ENCODE measurements at places on chromosomes 6 and 20.

- DNase-seq: no peak
Measured at GRCh38 chr20:54435015-54435414, 40.4 kb upstream of the DOK5 start.

- no peak for DNase-seq
Measured at GRCh38 chr6:98900706-98901105, 47.0 kb downstream of the FBXL4 start.

GRCh38 chr6:6246544-6246943, 73.9 kb downstream of the F13A1 start:
- DNase-seq: no peak

DNA sequence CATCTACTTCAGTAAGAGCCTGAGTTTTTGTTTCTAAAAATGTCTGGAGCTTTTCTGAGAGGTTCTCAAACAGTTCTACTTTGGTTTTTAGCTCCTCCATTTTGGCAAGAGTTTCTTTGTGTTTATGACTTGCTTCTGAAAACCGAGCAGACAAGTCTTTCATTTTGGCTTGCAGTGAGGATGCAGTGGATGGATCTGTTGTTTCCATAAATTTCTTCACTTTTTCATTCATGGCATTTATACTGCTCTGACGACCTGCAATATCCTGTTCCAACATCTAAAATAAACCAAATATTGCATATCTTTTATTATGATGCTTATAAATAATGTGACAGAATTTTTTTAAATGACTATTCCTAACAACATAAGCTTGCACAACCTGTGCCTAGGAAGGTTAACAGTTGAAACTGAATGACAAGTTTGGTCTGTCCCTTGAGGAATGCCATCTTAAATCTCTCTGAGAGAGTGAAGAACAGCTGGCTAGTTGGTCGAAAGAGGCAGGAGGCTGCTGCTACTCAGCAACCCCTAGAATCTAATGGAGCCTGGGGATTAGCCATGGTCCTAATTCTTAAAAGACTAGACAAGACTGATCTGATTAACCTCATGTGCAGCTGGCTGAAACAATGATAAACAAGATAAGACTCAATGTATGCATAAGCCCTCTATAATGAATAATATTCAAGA, 69.8 kb downstream of the DST start:
- DNase-seq: no peak

- DNase-seq: no peak
Measured at GRCh38 chr20:20851385-20851784, 138.9 kb upstream of the RALGAPA2 start.

DNA sequence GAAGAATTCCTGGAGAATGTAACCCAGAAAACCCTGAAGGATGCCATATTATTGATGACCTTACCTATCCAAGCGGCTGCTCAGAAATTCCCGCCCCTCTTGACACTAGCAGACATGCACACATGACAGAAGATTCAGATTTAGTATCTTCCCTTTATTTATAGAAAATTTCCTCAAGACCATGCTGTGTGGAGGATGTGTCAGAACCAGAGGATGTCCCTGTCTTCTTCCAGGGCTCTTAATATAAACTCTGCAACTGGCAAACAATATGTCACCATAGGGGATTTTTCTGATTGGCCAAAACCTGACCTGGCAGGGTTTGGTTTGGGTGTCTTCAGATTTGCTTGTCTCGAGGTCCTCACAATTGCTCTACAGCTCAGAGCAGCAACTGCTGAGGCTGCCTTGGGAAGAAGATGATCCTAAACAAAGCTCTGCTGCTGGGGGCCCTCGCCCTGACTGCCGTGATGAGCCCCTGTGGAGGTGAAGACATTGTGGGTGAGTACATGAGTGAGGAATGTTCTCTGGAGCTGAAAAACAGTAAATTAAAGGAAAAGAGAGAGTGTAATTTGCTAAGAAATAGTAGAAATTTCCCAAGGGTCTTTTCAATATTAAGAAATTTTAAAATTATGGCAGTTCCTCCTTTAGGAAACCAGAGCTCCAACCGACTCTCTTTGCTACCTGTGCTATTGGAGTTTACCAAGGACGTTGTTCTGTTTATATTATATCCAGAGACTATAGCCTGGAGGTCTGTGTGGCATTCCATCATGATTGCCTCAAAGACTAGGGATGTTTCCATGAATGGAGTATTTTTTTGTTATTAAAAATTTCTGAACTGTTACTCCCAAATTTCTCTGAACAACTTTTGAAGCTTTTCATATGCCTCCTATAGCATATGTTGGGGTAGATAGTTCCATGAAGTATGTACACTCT, at the start of gene HLA-DQA2:
TSS of gene HLA-DQA2 (plus strand) at position 361 of the 930 bp plus-strand sequence. CDS start at position 414, 53 bp downstream.
- no peak for DNase-seq

GRCh38 chr6:30810813-30811339, 66.5 kb upstream of the IER3 start:
- no peak for DNase-seq

DNA sequence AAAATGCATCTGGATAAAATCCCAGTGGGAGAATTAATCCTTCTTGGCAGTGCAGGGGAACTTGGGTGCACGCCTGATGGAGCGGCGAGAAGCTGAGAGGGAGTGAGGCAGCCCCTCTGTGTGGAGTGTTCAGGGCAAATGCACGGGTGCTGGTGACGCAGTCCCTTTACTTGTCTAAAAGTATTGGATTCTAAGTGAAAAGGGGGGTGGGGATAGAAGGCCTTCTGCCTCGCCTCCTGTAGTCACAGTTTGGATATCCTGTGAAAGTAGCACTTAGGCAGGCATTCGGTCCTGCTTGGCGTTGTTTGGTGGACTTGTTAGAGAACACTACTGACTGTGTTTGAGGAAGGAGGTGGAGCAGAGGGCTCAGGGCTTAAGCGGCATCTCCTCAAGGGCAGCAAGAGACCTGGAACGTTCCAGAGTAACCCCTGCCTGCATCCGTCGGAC, 39.3 kb downstream of the PHACTR3 start:
- no peak for DNase-seq

- DNase-seq: no peak
Measured at GRCh38 chr20:54345301-54345724, 130.1 kb upstream of the DOK5 start.

- DNase-seq: no peak
Measured at GRCh38 chr6:5082487-5083306, 2.4 kb upstream of the PPP1R3G start.

DNA sequence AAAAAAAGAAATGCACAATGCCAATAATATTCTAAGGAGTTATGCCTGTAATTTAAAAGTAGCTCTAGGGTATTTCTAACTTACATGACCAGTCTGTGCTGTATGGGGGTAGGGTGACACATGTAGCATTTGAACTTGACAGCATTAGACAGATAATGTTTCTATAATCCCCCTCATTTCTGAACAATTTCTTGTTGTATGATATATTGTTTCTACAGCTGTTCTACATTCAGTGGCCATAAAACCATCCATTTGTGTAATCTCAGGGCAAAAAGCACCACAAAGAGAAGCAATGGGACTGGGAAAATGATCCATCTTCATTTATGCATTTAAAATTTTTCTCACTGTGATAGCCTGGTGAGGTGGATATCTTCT, 767.8 kb downstream of the TFAP2A start:
- no peak for DNase-seq

GRCh38 chr6:15935661-15936060, 193.2 kb upstream of the MYLIP start:
- no peak for DNase-seq

DNA sequence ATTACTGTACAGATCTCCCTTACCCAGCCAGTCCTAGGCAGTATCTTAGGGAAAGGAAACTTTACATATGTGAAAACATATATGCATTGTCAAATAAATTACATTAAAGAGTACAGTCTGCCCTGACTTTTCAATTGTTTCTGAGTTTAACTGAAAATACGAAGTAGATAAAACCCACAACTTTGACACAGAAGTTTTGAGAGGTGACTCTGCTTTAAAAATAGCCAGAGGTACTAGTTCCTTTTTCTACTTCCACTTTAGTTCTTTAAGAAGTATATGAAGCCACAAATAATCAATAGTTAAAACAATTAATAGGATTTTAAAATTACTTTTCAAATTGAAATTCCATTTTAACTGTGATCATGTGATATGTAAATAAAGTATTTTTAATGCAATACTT, 62.9 kb downstream of the BMP5 start:
- no peak for DNase-seq

DNA sequence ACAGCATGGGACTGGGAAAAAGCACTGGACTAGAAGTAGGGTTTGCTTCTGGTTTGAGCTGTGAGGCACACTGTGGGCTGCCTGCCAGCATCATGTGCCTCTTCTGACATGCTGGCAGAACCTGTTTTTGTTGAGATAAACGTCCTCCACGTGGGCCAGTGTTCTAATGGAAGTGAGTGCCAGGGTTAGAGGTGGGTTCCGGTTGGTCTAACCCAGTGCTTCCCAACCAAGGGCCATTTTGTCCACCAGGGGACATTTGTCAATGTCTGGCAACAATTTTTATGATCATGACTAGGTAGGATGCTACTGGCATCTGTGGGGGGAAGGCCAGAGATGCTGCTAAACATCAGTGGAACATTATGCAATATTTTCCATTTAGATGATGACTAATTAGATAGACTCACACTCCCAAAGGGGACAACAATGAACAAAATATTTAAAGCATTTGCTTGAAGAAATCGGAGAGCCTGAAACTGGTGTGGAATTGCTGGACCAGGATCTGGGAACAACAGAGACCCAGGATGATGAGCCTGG, 7.8 kb upstream of the APMAP start:
- DNase-seq: no peak

DNA sequence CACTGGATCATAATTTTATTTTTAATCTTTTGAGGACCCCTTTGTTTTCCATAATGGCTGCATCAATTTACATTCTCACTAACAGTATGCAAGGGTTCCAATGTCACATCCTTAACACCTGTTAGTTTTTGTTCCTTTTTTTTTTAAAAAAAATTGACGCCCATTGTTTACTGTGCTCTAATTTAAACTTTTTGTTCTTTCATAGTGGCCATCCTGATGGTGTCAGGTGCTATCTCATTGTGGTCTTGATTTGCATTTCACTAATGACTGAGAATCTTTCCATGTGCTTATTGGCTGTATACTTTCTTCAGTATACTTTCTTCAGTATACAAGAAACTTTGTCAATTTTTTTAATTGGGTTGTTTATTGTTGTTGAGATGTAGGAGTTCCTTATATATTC, 347.0 kb downstream of the RNGTT start:
- no peak for DNase-seq

DNA sequence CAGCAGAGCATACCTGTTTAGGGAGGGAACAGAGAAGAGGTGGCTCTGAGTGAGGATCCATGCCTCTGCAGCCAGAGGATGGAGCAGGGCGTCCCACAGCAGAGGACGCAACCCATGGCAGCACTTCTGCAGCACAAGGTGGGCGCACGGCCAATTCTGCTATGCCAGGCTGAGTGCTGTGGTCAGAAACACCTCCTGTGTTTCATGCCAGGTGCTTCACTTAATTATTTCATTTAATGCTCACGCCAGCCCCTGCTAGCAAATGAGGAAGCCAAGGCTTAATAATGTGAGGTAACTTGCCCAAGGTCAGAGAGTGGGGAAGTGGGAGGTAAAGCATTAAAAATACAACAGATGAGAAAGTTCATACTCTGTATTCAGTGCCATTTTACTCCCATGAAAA, 68.5 kb upstream of the PTGIS start:
- DNase-seq: no peak

DNA sequence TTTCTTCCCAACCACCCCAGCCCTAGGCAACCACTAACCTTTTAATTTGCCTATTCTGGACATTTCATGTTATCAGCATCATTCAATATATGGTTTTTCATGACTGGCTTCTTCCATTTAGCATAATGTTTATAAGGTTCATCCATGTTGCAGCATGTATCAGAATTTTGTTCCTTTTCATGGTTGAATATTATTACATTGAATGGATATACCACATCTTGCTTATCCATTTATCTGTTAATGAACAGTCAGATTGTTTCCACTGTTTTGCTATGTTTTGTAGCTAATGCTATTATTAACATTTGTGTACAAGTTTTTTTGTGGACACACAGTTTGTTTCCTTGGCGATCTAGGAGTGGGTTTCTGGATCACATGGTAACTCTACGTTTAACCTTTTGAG, 3.0 kb upstream of the DNAAF9 start:
- no peak for DNase-seq

DNA sequence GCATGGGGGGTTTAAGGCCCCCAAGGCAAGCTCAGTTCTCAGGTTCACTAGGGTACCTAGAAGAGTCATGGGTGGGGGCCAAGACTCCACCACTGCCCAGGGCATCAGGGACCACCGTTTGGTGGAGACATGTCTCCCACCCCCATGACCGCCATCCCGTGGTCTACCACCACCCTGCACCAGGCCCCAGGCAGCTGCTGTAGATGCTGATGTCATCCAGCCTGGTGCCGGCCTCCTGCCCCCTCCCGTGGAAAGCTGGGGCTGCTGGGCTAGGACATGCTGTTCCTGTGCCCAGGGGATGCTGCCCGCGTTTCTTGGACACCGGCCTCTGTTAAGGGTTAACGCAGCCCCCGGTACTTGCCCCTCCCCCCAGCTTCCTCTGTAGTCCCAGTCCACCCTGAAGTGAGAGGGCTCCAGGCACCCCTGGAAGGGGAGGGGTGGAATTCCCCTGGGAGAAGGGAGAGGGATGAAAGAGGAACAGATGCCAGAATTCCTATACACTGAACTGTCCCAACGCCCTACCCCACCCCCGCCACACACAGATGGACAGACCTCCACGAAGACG, 587 bp downstream of the IP6K3 start:
- no peak for DNase-seq

DNA sequence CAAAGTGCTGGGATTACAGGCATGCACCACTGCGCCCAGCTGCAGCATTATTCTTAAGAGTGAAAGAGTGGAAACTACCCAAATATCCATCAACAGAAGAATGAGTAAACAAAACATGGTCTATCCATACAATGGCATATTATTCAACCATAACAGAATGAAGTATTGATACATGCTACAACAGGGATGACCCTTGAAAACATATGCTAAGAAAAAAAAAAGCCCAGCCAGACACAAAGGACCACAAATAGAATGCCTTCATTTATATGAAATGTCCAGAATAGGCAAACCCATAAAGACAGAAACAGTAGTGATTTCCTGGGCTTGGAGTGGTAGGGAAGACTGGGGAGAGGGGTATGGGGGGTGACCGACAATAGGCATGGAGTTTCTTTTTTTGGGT, 7.1 kb downstream of the TUBB2B start:
- DNase-seq: no peak

GRCh38 chr6:30260036-30260504, 46.9 kb upstream of the TRIM26 start:
- no peak for DNase-seq

DNA sequence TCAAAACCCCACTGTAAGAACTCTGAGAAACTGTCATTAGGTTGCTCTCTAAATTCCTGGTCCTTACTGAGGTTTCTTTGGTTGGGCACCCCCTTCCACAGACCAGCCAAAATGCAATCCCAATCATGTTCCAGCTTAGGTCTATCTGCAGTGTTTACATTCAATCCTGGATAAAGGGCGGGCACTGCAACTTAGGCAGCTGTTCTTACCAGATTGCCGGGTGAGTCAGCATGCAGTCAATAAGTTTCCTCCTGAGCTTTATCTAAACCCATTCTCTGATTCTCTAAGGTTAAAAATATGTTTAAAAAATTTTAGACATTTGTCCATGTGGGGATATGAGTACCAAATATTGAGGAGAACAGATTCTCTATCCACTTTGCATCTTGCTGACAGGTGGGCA, 197.8 kb downstream of the HAO1 start:
- no peak for DNase-seq

- no peak for DNase-seq
Measured at GRCh38 chr6:57324538-57324937, 7.1 kb downstream of the PRIM2 start.
